Stimulated activated CD8-positive, alpha-beta memory T cell treated with anti-CD3 and anti-CD28 coated beads, Interleukin-2, amount 100 ng/mL, for 1 hour (primary cell): ENCODE measurements at places on chromosomes 11 and 22.

DNA sequence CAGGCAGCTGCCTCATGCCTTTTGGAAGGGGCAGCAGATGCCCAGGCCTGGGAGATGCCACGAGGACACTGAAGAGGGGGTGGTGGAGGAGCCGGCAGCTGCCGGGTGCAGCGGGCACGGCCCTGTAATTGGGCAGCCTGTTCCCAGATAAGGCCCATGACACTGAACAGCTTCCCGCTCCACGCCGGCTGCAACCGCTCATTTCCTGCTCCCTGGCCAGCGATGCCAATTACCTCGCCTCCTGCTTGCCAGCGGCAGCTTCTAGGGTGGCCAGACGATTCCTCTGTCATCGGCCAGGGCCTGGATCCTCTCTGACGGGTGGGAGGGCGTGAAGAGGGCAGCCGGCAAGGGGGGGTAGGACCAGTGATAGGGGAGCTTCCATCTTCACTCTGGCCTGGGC lies 22.8 kb downstream of the FLRT1 start:
- DNase-seq = no peak

- DNase-seq = no peak
These were observed 4.6 kb downstream of the LGALS12 start for GRCh38 chr11:63510360-63511047.

GRCh38 chr11:47869544-47870393 lies 21.6 kb upstream of the NUP160 start:
- DNase-seq = no peak

DNA sequence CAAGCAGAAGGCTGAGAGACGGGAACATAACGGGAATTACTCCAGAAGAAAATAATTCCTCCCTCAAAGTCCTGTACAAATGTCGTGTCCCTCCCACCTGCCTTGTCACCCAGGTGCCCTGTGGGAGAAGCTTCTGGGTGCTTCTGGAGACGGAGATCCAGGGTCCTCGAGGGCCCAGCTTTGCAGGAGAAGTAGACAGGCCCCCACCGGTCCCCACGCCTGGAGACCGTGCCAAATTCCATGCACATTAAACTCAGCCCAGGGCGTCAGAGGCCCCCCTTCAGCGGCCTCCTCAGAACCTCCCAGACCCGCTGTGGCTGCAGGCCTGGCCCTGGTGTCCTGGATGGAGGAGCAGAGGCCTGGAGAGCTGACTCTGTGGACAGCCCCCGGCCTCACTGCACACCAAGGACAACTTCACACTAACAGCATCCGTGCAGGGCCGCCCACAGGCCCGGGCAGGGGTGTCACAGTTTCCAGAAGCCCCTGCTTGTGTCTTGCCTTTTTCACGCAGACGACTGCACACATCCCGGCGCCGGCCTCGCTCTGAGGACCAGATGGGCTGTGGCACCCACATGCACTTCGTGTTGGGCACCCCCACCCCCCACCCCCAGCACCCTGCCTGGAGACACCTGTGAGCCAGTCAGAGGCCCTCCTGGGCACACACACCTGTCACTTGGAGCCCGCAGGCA lies 734.3 kb downstream of the BRD1 start:
- DNase-seq = no peak

GRCh38 chr11:104159356-104159755 lies 4.6 kb downstream of the PDGFD start:
- DNase-seq = no peak

DNA sequence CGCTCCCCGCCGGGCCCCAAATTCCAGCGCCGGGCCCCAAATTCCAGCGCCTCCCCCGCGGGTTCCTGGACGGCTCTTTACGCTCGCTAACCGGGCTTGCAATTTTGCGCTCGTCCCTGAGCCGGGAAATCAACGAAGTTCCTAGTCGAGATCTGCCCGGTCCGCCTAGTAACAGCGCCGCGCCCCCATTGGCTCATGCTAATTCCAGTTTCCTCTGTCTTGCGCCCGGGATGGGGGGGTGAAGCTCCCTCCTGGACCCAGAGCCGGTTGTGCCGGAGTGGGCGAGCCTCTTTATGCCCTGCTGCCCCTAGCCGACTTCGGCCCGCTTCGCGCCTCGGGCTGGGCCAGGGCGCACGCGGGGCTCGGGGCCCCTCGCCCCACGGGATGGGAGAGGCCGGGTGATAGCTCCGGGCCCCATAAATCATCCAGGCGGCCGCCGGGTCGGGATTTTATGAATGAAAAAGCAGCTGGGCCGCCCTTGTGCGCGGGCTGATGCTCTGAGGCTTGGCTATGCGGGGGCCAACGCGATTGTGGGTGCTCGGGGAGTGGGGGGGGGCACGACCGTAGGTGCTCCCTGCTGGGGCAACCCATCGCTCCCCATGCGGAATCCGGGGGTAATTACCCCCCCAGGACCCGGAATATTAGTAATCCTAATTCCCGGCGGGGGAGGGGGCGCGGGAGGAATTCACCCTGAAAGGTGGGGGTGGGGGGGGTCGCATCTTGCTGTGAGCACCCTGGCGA lies 1.8 kb upstream of the CCND1 start:
- no peak for DNase-seq

- DNase-seq = no peak
These were observed 53.7 kb upstream of the SPTBN2 start for GRCh38 chr11:66782726-66783125.

GRCh38 chr11:25769287-25769686 lies 562.6 kb upstream of the ANO3 start:
- DNase-seq = no peak

DNA sequence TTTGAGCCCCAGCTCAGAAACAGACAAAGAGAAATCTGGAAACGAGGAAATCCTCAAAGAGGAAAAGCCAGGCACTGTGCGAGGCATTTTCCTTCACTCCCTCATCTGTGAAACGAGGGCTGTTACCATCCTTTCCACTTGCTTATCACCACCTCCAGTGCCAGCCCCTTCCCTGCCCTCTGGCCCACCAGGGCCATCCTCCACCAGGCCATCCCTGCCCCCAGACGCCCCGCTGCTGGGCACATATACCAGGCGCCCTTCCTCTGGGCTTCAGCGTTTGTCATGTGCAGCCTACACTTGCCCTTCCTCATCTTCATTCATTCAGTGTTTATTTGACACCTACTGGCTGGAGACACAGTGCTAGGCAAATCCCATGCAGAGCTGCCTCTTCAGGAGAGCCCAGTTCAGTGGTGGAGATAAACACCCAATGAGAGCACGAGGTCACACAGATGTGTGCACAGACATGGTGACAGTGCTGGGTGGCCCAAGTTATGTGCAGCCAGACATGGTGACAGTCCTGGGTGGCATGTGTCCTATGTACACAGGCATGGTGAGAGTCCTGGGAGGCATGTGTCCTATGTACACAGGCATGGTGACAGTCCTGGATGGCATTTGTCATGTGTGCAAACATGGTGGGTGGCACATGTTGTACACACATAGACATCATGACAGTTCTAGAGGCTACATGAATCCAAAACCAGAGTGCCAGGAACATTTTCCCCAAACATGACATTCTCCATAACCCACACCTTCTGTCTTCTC lies 9.7 kb downstream of the SPTBN2 start:
- no peak for DNase-seq

GRCh38 chr11:70405679-70406395 lies 7.5 kb downstream of the CTTN start:
- DNase-seq = no peak

DNA sequence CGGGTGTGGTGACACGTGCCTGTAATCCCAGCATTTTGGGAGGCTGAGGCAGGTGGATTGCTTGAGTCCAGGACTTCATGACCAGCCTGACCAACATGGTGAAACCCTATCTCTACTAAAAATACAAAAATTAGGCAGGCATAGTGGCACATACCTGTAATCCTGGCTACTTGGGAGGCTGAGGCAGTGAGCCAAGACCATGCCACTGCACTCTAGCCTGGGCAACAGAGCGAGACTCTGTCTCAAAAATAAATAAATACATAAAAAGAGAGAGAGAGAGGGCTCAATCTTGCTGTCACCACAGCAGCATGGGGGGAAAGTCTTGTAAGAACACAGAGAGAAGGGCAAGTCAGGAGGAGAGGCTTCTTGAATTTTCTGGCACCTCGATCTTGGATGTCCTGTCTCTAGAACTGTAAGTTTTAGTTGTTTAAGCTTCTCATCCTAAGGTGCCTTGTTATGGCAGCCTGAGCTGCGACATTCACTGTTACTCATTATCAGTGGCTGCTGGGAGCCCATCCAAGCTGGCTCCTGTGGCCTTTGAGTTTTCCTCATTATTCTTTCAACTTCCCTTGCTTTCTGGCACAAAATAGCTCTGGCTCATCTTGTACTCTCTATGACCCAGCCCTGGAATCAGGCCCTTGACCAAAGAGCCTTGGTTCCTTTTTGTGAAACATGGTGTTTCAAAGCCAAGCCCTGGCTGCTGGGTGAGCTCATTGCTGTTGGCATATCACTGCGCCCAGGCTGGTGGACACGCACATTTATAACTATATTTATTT lies 8.0 kb upstream of the PSMC3 start:
- no peak for DNase-seq

DNA sequence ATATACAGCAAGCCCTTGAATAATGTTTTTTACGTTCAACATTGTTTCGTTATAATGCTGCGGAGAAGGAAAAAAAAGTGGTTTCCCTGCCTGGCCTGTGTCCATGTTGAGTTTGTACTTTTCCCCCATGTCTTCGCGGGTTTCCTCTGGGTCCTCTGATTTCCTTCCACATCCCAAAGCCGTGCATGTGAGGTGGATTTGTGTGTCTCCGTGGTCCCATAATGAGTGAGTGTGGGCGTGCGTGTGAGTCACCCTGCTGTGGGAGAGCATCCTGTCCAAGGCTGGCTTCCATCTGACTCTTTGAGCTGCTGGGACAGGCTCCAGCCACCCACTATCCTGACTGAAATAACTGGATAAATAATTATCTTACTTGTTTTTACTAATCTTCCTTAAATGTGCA lies 29.6 kb upstream of the SNX19 start:
- DNase-seq = no peak

- no peak for DNase-seq
These were observed 50.2 kb downstream of the MYH9 start for GRCh38 chr22:36337365-36338130.

- no peak for DNase-seq
These were observed 17.6 kb downstream of the MAP6 start for GRCh38 chr11:75651218-75651617.

- DNase-seq = no peak
These were observed 14.1 kb upstream of the PGM2L1 start for GRCh38 chr11:74412321-74412720.

GRCh38 chr11:104531075-104531474 lies 367.1 kb upstream of the PDGFD start:
- DNase-seq = no peak

- DNase-seq = no peak
These were observed 117.3 kb upstream of the GRK3 start for GRCh38 chr22:25447067-25447685.

GRCh38 chr11:91986218-91986617 lies 238.4 kb upstream of the FAT3 start:
- DNase-seq = no peak

DNA sequence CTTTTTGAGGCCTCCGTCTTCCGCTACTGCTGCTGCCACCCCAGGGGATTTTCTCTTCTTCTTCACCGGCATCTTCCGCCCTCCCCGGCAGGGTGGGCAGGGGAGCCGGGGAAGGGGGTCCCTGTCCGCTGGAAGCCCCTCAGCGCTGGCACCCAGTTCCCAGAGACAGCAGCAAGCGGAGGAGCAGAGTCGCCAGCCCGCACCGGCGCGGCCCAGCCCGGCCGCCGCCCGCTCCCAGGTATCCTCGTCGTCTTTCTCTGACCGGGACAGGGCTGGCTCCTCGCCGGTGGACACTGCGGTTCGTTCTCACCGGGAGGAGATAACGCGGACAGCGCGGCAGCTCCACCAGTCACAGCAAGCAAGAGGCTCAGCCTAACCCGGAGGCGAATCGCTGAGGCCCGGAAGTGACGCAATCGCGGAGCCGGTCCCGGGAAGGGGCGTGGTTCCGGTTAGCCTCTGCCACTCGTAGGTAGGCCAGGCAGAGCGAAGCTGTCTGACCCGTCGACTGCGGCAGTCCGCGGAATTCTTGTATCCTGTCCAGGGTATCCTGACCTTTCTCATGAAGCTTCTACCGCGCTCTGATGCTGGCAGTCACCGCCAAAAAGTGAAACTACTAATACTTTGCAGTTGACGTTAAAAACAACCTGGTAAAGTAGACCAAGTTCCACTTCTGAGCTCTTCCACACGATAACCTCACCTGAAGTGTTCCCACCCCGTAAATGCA lies at the start of gene DCUN1D5:
DCUN1D5 (minus strand) TSS at position 360 of the 724 bp plus-strand sequence; CDS start at position 72, 288 bp downstream.
- peak; percentile 95 for DNase-seq

GRCh38 chr11:75627906-75628668 lies 40.8 kb downstream of the MAP6 start:
- no peak for DNase-seq

DNA sequence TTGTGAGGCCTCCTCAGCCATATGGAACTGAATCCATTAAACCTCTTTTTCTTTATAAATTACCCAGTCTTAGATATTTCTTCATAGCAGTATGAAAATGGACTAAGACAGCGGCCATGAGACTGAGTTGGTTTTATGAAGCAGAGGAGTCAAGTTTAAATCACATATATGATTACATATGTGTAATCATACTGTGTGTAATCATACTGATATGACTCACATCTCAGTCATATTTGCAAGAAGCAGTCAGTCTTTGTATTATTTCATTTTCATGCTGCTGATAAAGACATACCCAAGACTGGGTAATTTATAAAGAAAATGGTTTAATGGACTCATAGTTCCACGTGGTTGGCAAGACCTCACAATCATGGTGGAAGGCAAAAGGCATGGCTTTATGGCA lies 89.8 kb downstream of the SYT9 start:
- DNase-seq = no peak

- DNase-seq = no peak
These were observed 15.3 kb upstream of the TEF start for GRCh38 chr22:41366323-41367029.

DNA sequence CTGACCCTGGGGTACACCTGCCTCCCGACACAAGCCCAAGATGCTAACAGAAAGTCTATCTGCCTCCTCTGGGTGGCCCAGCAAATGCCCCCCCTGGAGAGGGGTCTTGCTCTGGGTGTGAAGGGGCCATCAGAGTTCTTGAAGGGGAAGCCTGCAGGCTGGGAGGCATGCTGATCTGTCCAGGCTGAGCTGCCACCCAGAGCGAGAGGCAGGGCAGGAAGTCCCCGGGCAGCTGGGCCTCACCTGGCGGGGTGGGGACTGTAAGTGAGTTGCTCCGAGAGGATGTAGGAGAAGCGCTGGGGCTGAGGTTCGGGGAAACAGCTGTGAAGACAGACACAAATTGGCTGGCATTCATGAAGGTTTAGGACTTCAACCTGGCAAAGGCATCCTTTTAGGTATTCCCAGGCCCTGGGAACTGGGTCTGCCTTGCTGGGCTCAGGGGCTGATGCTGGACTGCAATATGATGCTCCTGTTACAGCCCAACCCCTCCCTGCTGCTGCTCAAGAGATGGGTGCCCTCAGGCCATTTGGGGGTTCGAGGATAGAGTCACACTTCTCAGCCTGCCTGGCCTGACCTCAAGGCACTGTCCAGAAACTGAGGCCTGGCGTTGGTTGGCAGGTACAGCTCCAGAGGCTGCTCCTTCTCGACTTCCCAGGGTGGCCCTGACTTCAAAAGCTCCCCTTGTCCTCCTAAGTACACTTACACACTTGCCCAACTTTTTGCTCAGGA lies 60.2 kb upstream of the LYVE1 start:
- DNase-seq = no peak
